Left lung (tissue), 14 donors: ENCODE measurements at places on chromosomes 16 and 17. TPM values are rescaled to one million over a fixed set of nuclear protein-coding genes. Genes with fewer than 3 reads are reported as not detected.

- H3K27ac ChIP-seq = no peak overlapping the region
- H3K4me3 ChIP-seq = no peak overlapping the region
- no peaks in the 10 kb centered on the region for H3K27me3 ChIP-seq
- DNase-seq = no peak
- no peaks in the 10 kb centered on the region for H3K36me3 ChIP-seq
Observed at GRCh38 chr16:81066681-81067080, 10.4 kb downstream of the C16orf46 start.

The EME1 gene
- total RNA-seq = 2.6 TPM

- no peak overlapping the region for H3K27ac ChIP-seq
- no peak overlapping the region for H3K4me3 ChIP-seq
- H3K36me3 ChIP-seq = no peaks in the 10 kb centered on the region
- H3K27me3 ChIP-seq = peaks cover 44% of the 10 kb centered on the region
- peaks cover 12% of the 10 kb centered on the region for H3K4me1 ChIP-seq
Observed at GRCh38 chr16:66847533-66848067, 3.4 kb downstream of the CA7 start.

DNA sequence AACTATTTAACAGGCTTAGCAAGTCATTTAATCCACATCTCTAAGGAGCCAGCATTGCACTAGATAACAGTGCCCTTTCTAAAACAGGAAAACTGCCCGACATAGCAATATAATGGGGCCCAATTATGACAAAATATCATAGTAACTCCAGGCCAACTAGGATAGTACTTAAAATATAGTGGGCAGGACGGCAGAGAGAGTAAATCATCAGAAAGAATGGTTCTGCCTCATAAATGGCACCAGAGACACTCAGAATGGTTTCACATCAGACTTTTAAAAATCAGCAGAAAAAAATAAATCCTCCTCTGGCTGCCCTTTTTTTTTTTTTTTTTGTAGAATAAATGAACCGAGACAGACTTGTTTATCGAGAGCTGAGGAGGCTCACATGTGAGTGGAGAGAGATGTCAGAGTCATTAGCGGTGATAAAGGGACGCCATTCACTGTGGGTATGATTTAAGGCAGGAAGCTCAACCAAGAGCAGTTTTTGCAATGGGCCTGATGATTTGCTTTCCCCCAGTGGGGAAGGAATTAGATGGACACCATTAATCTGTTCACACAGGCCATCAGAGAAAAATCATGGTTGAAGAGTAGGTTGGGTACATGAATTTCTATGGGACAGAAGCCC is 62.6 kb downstream of the CPPED1 start:
- H3K27me3 ChIP-seq = no peaks in the 10 kb centered on the region
- no peak overlapping the region for H3K4me3 ChIP-seq
- no peak for DNase-seq
- no peaks in the 10 kb centered on the region for H3K36me3 ChIP-seq

DNA sequence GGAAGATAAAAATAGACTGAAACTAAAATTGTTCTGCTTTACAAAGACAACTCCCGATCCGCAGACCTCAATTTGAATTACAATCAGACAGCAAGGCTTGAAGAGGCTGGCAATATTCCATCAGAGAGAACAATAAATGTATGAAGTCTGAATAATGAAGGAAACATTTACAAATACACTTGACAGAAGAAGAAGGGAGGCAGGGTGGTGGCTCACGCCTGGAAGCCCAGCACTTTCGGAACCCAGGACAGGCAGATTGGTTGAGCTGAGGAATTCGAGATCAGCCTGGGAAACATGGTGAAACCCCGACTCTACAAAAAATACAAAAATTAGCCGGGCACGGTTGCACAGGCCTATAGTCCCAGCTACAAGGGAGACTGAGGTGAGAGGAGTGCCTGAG is 14.6 kb downstream of the ODF4 start:
- no peak overlapping the region for H3K27ac ChIP-seq
- no peaks in the 10 kb centered on the region for H3K4me1 ChIP-seq
- no peaks in the 10 kb centered on the region for H3K36me3 ChIP-seq
- no peaks in the 10 kb centered on the region for H3K27me3 ChIP-seq

The KRT31 gene
- not detected for total RNA-seq

The CDK3 gene
- 5.4 TPM for total RNA-seq
